Femur (tissue), 1 donor: ENCODE measurements at places on chromosomes 3 and 15.

- no peak for DNase-seq
Measured at GRCh38 chr3:74469713-74470112, 144.7 kb downstream of the CNTN3 start.

DNA sequence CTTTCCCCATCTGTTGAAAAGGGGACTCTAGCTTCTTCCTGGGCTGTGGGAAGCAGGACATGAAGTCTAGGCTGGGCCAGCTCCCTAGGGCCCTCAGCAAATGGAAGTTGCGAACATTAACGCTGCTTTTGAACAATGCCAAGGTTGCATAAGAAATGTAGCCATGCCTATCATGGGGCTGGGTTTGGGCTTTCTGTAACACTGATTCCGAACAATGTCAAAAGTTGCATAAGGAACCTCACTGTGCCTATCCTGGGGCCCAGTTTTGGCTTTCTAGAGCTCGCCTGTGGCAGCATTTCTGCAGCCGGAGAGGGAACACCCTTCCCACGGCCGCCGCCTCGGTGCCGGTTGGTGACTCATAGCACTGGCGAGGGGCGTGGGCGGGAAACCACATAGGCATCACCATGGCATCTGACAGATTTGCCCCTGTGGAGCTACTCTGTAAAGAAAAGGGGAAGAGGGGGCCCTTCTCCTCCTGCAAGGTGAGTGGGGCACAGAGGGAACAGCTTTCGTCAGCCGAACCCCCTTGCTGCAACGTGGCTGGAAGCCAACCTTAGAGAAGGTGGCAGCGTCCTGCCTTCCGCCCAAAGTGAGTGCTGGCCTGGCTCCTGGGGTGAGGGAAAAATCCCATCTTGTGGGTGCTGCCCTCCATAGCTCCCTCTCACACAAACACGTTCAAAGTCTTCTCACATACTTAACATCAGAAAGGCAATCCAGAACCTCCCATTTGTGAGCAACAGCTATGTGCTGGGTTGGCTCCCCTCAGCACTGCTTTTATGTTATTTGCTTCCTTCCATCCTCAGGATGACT lies 46.6 kb upstream of the ATP2B2 start:
- no peak for DNase-seq

DNA sequence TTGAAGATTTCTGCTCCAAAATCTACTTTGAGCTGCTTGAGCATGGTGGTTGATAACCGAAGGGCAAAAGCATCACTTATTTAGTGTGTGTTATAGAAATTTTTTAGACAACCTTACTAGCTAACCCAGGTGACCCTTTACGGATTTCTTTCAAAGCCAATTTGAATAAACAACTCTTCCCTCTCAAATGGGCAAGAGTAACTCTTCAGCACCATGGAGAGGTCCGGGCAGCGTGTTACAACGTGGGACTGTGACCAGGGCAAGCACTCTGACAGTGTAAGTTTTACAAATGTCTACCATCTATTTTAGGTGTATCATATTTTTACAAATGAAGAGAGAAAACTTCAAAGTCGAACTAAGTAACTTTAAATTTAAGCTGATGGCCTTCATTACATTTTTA lies 471.8 kb downstream of the MFSD1 start:
- peak; percentile 65 for DNase-seq

DNA sequence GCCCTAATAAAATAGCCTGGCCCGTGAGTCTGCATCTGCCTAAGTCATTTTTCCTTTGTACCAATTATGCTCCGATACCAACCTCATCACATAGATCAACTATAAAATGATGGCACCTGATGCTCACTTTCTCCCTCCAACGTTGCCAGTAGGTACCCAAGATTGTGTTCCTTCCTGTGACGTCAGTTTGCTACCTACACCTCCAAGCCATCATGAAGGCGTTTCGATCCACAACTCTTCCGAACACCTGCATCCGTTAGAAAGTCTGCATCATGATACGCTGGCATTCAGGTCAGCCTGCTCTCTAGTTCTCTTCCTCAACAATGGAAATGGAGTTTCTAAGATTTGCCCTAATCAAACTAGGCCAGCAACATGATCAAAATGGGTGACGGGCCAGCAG lies 7.7 kb downstream of the PKM start:
- no peak for DNase-seq

- no peak for DNase-seq
Measured at GRCh38 chr15:99017322-99017701, 9.7 kb upstream of the PGPEP1L start.

- DNase-seq, result no peak
Measured at GRCh38 chr3:12768579-12769527, 9.8 kb upstream of the TMEM40 start.

DNA sequence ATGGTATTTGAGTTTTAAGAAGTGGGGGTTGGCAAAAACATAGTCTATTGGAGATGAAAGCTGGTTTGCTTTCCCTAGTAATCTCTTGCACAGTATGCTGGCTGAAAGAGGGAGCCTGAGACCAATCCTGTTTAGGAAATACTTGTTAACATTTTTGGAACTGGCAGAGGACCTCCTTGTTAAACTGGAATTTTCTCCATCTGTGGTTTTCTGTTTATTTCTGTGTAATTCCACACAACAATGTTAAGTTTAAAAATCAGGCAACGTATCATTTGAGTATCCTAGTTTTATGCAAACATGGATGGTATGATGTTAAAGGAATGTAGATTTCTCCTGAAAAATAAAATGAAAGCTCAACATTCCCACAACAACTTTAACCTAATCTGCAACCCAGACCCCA lies 536.0 kb upstream of the TBL1XR1 start:
- DNase-seq, result no peak

DNA sequence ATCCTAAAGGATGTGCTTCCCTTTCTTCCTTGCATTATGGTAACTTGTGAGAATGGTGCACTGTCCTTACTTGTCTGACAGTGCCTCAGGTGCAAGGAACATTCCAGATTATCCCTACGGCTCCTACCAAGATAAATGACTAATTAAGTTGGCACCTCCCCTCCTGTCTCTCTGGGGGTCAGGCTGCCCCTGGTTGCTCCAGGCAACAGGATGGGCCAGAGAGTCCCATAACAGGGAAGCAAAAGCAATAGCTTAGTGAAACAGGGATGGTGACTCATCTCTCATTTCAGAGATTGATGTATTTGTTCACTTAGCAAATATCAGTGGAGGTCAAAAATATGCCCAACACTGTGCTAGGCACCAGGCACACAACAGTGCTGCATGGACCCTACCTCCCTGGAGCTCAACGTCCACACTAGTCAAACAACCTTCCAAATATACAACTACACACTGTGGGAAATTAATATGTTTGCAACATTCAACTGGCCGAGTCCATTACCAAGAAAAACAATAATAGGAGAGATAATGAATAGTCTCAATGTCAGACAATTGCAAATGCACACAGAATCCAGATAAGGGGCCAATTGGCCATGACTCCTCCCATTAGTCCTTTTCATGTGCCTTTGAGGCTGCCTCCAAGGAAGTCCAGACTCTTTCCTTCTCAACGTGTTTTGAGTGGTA lies 249.0 kb downstream of the TLE3 start:
- DNase-seq, result no peak

- no peak for DNase-seq
Measured at GRCh38 chr15:45794304-45794703, 159.5 kb downstream of the SQOR start.

DNA sequence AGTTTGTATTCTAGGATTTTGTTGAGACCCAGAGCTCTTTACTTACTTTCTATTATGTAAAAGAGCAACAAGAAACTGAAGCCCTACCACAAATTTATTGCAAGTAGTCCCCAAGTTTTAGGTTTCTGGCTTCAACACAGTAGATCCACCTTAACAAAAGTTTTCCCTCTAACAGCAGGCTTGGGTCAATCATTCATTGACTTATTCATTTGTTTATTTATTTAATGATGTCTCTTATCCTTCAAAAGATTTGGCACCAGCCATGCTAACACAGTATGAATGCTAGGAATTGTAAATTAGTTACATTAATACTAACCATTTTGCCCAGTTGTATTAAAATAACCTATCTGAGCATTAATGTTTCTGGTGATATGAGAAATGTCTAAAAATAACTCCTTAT lies 88.6 kb downstream of the IQCH start:
- no peak for DNase-seq

GRCh38 chr3:144032531-144033239 lies 61.1 kb downstream of the DIPK2A start:
- no peak for DNase-seq
